ENCODE measurements at places on chromosomes 2 and 18. TPM values are rescaled to one million over a fixed set of nuclear protein-coding genes. Genes with fewer than 3 reads are reported as not detected.

The CTIF gene
- 0.49 TPM for total RNA-seq

The POTEI gene
- not detected for total RNA-seq

The CTNNA2 gene
- not detected for total RNA-seq

The CGREF1 gene
- total RNA-seq, result 10.3 TPM

The AFF3 gene
- total RNA-seq, result 1.6 TPM

The CTAGE1 gene
- not detected for total RNA-seq

The SKA1 gene
- total RNA-seq, result 13.3 TPM

The EPHA4 gene
- total RNA-seq, result 7.5 TPM

The SFT2D3 gene
- 6.6 TPM for total RNA-seq

The COPS8 gene
- total RNA-seq, result 70.8 TPM

The TRIB2 gene
- not detected for total RNA-seq
